ENCODE measurements at places on chromosomes 4 and X.

- no peak for DNase-seq
Measured at GRCh38 chr4:184503869-184504300, 29.5 kb upstream of the IRF2 start.

GRCh38 chr4:16461362-16461761, 235.1 kb upstream of the TAPT1 start:
- no peak for DNase-seq

DNA sequence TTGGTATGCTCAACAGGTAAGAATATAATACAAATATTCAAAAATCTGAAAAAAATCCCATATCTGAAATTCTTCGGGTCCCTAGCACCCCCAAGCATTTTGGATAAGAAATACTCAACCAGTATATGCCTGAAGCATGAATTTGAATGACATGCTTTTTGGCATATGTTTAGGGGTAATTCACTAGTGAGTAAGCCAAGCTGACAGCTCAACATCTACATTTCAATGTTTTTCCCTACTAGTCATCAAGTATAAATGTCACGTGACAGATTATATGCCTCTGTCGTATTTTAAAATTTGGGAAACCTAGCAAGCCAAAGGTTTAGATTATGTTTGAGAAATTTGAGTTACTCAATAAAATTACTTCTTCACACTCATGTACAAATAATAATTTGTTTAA, 125.1 kb downstream of the FGF16 start:
- no peak for DNase-seq

GRCh38 chrX:14529290-14529989, at the start of gene GLRA2:
Gene GLRA2 (plus strand): TSS chrX:14529536. CDS start chrX:14530058, 522 bp downstream.
- DNase-seq = no peak

GRCh38 chr4:24560868-24561368, 23.4 kb downstream of the DHX15 start:
- no peak for DNase-seq
